ENCODE measurements at places on chromosomes 13 and 19.

DNA sequence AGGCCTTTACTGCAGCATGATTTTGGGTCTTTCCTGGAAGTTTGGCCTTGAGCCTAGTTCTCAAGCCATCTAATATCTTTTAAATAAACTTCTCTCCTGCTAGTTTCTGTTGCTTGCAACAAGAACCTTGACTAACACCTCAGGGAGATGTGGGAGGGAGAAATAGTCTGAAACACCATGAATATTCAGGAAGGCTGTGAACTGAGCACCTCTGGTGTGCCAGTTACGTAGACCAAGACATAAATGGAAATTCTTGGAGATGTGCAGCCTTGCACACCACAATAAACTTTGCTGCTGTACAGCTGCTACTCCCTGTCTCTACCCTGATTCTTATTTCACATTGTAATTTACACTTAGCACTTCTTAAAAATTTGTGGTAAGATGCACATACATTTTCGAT, 86.9 kb upstream of the SPATA13 start:
- no peak for DNase-seq

DNA sequence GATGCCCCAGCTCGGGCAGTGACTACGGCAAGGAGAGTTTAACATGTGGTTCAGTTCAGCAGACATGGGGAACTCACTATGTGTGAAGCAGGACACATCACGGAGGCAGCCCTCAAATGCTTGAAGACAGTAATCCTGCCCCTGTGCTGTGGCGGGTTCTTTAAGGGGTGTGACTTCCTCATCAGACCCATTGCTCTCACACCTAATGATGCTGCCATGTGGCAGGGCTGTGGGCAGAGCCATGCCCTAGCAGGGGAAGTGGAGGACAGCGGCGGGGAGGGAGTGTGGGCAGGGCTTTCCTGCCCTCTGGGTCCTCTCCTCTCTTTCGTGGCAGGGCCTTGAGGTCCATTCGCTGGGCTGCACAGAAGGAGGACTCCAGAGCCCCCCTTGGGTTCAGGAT, 131.1 kb upstream of the GJB6 start:
- no peak for DNase-seq

- no peak for DNase-seq
Measured at GRCh38 chr19:14985133-14985532, 5.5 kb upstream of the SLC1A6 start.

DNA sequence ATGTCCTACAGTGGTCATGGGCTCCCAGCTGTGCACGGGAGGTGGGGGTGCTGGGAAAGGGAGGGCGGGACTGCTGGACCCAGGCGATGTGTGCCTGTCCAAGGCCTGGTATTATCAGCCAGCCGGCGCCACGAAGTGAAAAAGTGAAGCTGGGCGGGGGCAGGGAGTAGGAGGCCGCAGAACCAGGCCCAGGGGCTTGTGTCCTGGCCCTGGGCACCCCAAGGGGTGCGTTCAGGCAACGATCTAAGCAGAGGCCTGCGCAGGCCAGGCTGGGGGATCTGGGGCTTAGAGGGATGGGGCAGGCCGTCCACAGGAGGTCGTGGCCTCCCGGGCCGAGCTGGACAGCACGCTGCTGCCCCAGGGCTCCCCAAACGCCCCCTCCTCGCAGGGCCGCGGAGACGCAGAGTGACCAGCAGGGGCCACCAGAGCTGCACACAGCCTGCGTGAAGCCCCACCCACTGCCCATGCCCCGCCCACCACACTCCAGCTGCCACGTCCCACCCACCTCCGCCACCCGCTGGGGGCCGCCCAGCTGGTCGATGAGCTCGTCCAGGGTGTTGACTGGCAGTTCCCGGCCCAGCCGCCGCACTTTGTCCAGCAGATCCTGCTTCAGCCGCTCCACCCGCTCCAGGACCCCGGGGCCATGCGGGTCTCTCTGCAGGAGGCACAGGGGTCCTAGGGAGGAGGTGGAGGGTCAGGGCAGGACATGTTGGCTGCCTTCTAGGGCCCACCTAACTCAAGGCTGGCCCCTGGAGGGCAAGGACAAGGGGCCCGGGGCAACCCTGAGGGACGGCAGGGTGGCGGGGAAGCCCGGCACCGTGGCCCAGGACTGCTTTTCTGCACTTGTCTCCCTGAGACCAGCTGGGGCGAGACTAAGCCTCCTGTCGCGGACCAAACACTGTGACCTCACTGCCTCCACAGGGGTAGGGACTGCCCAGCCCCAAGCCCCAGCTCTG, 9.5 kb downstream of the GPX4 start:
- DNase-seq: peak; percentile 91

GRCh38 chr13:97911311-97912138, 42.0 kb upstream of the IPO5 start:
- no peak for DNase-seq

DNA sequence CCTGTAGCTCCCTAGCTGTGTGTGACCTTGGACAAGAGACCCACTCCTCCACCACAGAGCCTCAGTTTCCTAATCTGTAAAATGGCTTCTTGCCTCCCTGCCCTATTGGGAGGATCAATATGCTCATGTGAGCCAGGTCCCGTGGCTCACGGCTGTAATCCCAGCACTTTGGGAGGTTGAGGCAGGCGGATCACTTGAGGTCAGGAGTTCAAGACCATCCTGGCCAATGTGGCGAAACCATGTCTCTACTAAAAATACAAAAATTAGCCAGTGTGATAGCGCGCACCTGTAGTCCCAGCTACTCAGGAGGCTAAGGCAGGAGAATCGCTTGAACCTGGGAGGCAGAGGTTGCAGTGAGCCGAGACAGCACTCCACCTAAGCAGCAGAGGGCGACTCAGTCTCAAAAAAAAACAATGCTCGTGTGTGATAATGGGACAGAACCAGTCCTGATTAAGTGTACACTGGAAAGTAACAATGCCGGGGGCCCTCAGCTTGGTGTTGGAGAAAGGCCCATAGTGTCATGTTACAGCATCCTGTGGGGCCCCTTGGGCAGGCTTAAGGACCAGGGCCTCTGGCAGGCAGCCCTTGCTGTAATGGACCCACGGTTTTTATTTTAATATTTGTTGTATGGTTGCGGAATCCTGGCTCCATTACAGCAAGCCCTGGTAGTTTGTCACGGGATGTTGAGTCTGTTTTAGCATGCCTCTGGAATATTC, 6.8 kb downstream of the RPS11 start:
- DNase-seq: peak; percentile 77

DNA sequence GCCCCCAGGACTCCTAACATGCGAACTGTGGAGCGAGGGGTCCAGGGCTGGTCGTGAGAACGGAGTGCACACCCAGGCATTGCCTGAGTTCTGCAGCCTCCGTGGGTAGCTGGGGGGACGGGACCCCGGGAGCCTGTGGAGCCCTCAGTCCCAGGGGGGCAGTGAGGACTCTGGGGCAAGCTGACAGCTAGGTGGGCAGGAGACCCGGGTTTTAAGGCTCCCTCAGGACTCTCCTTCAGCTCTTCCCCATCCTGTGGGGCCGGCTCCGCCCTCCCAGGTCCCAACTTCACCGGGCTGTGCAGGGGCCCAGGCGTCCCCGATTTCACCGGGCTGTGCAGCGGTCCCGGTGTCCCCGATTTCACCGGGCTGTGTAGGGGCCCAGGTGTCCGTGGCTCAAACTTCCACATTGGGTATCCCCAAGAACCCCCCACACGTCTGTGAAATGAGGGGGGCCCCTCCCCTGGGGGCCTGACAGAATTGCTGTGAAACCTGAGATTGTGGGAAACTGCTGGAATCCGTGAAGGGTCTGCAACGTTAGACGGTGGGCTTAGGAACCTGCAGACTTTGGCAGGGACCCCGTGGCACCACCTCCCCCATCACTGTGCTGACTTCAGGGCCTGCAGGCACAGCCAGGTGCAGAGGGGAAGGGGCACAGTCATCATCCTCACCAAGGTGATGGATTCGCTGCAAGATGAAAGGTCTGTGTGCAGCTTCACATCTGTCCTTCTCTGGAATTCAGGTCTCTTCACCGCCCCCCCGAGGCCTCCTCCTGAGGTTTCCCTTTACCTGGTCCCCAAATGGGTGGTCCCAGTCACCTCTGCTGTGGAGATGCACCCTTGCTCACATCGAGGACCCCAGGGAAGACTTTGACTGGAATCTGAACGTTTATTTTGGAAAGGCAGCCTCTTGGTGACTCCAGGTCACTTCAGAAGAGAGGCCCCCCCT, 73.2 kb upstream of the MCF2L start:
- DNase-seq: no peak

DNA sequence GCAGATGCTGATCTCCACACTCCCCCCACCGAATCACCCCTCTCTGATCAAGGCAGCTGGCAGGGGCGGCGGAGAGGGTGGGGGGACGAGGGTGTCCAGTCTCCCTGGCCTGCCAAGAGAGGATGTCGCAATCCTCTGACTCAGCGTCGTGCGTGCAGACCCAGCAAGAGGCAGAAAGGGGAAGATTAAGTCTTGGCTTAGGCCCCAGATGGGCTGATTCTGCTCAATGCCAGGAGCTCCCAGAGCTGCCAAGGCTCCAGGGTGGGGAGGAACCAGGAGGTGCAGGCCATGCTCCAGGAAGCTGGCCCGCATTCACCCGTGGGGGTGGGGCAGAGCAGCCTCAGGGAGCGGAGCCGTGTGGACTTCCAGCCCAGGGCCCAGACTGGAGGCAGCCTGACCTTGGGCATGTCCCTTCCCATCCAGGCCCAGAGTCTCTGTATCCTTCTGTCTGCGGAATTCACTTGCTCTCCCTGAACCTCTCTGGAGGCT, 6.6 kb upstream of the BCL3 start:
- DNase-seq: no peak

GRCh38 chr13:27288392-27288791, 17.8 kb downstream of the RASL11A start:
- DNase-seq: no peak

DNA sequence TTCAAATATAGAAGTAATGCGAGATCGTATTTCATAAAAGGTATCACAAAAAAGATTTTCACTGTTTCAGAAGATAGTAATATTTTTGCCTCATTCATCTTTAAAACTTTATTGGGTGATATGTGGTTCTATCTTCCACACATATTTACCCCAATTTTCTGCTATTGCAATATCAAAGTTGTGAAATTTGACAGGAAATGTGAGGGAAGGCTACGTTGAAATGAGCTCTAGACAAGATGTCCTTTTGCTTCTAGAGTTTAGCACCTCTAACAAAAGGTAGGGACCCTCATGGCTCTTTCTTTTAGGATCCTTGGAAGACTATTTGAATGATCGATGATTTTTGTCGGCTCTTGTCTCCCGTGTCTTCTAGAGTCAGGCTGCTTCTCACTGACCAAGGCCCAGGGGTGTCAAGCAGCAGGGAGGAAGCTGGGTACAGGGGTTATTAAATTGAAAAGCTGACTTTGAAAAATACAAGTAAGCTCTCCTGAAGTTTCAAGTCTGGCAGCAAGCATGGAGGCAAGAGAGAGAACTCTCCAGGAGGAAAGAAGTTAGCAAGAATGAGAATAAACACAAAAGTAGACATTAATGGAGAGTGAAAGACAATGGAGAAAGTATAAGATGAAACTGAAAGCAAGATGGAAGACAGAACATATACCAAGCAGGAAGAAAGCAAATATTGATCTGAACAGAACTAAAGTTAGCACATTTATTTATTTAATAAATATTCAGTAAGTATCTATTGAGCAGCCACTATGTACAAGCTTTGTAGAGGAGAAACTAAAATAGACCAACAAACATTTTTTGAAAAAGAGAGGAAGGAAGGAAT, 73.4 kb downstream of the RUBCNL start:
- DNase-seq: no peak

DNA sequence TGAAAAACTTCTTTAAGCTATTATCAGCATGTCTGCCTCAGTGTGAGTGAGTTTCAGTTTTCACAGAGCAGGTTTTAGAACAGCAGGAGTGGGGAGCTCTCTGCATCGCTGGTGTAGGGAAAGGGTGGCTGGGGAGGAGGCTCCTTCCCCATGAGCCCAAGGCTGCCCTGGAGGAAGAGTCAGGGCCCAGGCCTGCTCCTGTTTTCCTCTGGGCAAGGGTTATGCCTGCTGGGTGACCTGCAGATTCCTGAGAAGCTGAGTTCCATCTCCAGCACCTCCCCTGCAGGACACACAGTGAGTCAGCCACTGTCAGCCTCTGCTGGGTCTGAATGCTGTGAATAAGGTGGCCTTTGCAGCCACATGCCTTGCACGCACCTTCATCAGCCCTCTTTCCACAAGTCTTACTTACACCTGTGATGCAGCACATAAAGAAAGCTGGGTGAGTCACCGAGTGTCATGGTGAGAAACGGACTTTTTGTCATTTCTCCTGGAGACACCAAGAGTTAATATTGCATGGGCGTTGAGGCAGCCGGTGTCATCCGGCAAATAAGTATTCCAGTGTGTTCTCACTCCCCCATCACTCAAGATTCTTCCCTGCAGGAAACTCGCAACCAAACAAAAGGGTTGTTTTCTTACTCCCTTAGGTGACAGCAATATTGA, 186.4 kb upstream of the KL start:
- no peak for DNase-seq

DNA sequence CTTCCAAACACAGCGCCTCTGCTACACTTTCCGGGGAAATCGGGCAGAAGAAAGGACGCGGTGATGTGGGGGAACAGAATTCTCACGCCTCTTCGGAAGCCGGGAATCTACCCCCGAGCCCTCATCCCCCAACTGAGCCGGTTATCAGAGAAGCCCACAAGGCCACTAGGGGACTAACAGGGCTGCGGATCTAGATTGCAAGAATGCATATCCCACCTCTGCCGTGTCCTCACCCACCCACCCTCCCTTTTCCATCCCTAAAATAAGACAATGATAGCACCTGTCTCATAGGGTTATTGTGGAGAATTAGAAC, 1.1 kb downstream of the IGFLR1 start:
- no peak for DNase-seq

DNA sequence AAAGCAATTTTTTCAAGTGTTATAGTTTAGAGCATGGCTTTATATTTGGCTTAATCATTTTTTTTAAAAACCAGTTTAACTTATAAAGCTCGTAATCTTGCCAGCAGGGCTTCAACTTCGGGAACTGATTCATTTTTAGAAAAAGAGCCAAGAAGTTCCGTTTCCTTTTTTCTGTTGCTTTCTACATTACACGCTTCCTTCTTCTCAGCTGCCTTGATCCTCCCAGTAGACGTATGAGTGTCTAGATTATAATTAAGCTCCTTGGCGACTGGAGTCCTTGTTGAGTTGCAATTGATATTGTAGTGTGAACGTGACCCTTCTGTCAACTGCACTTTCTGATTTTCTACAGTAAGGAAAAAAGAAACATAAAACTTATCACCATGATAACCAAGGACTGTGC, 497.2 kb downstream of the DIAPH3 start:
- no peak for DNase-seq

- DNase-seq: peak; percentile 61
Measured at GRCh38 chr19:56076498-56076897, 44.6 kb downstream of the ZNF787 start.

GRCh38 chr19:17385878-17386611, 8.0 kb downstream of the CCDC194 start:
- DNase-seq: peak; percentile 74

GRCh38 chr19:16862826-16863415, 25.9 kb upstream of the F2RL3 start:
- no peak for DNase-seq

DNA sequence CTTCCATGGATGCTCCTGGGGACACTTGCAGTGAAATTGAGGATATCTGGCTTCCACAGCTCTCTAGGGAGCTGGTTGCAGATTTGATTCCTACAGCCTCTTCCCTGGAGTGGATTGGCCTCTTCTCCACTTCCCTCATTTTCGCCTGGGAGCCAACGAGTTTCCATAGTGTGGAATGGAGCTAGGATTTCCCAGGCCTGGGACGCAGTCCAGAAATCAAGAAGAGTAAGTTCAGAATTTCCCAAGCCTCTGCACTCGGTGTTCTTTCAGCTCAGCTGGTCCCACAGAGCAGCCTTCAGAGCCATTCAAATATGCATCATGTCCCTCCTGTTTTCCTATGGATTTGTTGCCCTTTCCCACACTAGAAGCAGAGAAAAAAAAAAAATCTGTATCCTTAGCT, 68.2 kb downstream of the RAP2A start:
- DNase-seq: no peak

Data from retina (tissue), 1 donor.